Fibroblast of skin of abdomen (primary cell): ENCODE measurements at places on chromosomes 5 and 9.

DNA sequence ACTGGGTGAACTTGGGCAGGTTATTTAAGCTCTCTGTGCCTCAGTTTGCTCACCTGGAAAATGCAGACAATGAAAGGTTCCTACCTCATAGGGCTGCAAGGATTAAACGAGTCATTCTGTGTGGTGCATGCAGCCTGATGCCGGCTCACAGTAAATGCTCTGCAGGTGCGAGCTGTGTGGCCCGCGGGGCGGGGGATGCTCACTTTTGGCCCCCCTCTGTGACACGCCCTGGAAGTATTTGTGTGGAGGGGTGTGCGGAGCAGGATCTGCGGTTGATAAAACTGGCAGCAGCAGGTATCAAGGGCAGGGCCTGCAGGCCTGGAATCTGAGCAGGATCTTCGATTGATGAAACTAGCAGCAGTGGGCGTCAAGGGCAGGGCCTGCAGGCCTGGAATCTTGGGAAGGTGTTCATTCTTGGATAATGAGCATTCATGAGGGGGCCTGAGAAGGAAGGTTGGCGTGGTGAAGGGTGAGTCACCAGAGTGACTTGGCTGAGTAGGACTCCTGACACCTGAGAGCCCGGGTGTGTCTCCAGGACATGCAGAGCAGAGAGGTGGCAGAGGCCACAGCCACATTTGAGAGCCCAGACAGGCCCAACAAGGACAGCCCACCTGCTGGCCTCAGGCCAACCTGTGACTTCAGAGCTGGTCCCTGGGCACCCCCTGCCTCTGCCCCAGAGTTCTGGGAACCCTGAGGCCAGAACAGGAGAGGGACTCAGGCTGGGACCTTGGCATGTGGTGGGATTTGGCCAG lies 11.9 kb downstream of the UNC5A start:
- no peak for DNase-seq

DNA sequence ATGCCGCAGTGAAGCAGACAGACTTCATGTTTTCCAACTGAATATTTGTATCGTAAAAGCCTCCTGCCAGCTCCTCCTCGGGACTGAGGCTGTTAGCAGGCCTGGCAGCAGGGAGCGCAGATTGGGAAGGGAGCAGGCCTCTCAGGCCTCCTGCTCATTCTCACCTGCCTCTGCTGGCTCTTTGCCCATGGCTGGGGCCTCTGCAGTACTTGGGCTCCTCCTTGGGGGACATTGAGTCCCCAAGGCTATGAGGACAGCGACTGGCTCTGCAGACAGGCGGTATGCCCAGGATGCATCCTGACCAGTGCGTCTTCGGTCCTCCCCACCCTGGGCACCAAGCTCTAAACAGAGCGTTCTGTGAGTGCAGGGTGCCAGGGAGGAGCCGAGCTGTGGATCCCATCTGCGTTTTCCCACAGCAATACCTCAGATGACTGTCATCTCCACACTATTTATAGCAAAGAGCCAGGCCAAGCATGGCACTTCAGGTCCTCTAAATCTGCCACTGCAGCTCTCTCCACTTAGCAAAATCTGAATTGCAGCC lies 38.7 kb downstream of the TSTD2 start:
- no peak for DNase-seq

- DNase-seq, result peak; percentile 85
Observed at GRCh38 chr5:66864240-66864884, 268.2 kb downstream of the MAST4 start.

GRCh38 chr5:133336969-133337410 lies 275.4 kb downstream of the FSTL4 start:
- DNase-seq, result no peak

- no peak for DNase-seq
Observed at GRCh38 chr5:154609251-154609650, 131.2 kb upstream of the HAND1 start.

GRCh38 chr9:36382484-36382883 lies 17.6 kb downstream of the RNF38 start:
- no peak for DNase-seq

DNA sequence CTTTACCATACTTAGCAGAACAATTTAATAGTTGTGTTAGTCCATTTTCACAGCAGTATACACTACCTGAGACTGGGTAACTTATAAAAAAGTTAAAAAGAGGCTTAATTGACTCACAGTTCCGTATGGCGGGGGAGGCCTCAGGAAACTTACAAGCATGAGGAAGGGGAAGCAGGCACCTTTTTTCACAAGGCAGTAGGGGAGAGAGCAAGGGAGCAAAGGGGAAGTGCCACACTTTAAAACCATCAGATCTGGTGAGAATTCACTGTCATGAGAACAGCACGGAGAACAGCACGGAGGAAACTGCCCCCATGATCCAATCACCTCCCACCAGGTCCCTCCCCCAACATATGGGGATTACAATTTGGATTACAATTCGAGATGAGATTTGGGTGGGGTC lies 269.9 kb downstream of the MTRR start:
- no peak for DNase-seq

GRCh38 chr9:136791516-136792276 lies 552 bp downstream of the TMEM141 start:
- DNase-seq, result no peak

DNA sequence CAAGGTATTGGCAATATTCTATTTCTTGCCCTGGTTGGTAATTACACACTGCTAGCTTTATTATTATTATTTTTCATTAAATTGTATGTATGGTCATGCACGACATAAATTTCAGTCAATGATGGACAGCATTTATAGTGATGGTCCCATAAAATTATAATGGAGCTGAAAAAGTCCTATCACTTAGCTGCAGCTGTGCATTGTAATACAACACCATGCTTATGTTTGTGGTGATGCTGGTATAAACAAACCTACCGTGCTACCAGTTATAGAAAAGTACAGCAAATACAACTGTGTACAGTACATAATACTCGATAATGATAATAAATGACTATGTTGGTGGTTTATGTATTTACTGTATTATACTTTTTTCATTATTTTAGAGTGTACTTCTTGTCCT lies 65.5 kb downstream of the NR3C1 start:
- DNase-seq, result no peak

DNA sequence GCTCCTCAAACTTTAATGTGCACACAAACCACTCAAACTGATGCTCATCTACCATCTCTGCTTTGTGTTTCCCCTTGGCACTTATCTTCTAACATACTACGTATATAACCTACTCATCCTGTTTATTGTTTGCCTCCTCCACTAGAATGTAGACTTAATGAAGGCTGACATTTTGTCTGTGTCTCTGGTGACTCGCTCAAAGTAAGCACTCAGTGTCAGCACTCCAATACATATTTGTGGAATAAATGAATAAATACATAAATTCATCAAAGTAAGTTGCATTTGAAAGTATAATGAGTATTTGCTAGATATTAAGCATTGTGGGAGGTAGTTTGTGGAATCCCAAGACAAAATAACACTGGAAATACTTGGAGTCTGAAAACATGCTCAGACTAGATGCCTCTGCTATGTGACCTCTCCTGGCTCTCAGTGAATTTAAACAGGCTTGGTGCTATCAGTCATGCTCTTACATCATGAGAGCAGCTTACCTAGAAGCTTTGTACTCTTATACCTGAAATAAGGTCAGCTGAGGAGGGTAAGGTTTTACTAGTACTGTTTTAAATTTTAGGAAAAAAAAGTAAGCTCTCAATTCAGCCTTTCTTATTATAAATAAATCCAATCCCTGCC lies 37.0 kb upstream of the RANBP6 start:
- DNase-seq, result no peak

DNA sequence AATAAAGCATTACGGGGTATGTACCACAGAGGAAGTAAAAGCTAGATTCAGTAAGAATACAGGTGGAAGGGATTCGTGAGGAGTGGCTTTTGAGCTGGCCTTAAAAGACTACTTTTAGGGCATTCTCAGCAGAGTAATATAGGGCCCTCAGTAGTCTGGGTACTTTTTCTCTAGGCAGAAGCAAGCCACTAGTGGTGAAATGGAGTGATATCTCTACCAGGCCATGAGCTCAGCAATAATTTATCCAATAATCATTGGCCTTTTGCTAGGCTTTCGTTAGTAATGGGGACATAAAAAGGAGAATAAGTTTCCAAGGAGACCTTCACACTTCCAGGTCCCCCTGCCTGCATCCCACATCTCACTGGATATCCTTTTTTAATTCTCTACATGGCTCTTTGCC lies 1.7 kb downstream of the POLR3G start:
- no peak for DNase-seq

GRCh38 chr5:151523335-151523734 lies 67.8 kb downstream of the FAT2 start:
- peak; percentile 21 for DNase-seq

- peak; percentile 27 for DNase-seq
Observed at GRCh38 chr9:109880276-109881169, 100.5 kb downstream of the PALM2AKAP2 start.
